ENCODE measurements at places on chromosomes 5 and 9.

DNA sequence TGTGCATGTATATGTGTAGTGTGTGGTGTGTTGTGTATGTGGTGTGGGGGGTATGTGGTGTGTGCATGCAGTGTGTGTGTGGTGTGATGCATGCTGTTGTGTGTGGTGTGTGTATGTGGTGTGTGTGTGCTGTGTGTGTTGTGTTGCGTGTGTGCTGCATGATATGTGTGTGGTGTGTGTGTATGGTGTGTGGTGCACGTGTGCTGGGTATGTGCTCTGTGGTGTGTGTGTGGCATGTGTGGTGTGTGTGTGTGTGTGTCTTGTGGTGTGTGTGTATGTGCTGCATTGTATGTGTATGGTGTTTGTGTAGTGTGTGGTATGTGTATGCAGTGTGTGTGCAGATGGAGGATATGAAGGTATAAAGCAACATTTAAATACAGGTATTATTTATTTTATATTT, 50.5 kb upstream of the CKS2 start:
- H3K27me3 ChIP-seq: no peaks in the 10 kb centered on the region
- H3K36me3 ChIP-seq: no peaks in the 10 kb centered on the region
- no peak overlapping the region for H3K4me3 ChIP-seq
- H3K27ac ChIP-seq: no peak overlapping the region
- no peak for DNase-seq

DNA sequence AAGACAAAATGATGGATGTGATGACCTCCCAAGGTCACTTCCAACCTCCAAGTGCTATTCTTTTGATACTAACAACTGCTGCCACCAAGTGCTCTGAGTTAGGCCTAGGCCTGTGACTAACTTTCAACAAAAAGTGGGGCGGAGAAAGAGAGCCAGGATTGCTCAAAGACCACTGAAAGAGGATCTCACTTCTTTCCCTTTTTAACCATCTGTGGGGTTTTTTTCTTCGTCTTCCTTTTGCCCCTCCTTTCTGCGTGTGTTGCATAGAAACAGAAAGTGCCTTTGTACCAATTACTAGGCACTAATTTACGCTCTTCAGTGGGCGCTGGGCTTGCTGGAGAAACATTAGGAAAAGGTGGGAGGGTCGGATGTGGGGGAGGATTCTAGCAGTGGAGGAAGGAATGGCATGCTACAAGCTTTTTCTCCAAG, 8.0 kb downstream of the KLF9 start:
- no peak overlapping the region for H3K27ac ChIP-seq
- no peak overlapping the region for H3K4me3 ChIP-seq
- no peaks in the 10 kb centered on the region for H3K36me3 ChIP-seq
- no peak for DNase-seq

GRCh38 chr5:177431317-177432142, 5.1 kb downstream of the GRK6 start:
- no peak for DNase-seq
- H3K27me3 ChIP-seq: no peaks in the 10 kb centered on the region
- H3K27ac ChIP-seq: no peak overlapping the region
- no peak overlapping the region for H3K4me3 ChIP-seq
- peaks cover 19% of the 10 kb centered on the region for H3K36me3 ChIP-seq

DNA sequence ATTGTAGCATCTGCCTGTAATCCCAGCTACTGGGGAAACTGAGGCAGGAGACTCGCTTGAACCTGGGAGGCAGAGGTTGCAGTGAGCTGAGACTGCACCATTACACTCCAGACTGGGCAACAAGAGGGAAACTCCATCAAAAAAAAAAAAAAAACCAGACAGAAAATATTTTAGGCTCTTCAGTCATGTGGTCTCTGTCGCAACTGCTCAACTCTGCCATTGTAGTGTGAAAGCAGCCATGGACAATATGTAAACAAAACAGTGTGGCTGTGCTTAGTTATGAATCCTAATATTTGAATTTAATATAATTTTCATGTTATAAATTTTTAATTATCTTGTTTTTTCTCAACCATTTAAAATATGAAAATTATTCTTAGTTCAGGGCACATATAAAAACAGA, 38.4 kb downstream of the ZFAND5 start:
- no peaks in the 10 kb centered on the region for H3K36me3 ChIP-seq
- H3K4me3 ChIP-seq: no peak overlapping the region

- H3K4me1 ChIP-seq: peaks cover 18% of the 10 kb centered on the region
- no peaks in the 10 kb centered on the region for H3K36me3 ChIP-seq
- peak overlapping the region; percentile 78 for H3K27ac ChIP-seq
Observed at GRCh38 chr5:160166069-160166972, 47.1 kb upstream of the PWWP2A start.

- no peak overlapping the region for H3K4me3 ChIP-seq
- no peaks in the 10 kb centered on the region for H3K36me3 ChIP-seq
- no peaks in the 10 kb centered on the region for H3K27me3 ChIP-seq
- H3K4me1 ChIP-seq: no peaks in the 10 kb centered on the region
- no peak for DNase-seq
Observed at GRCh38 chr5:9339206-9339818, 206.6 kb downstream of the SEMA5A start.

- H3K36me3 ChIP-seq: no peaks in the 10 kb centered on the region
- peak; percentile 38 for DNase-seq
- no peak overlapping the region for H3K27ac ChIP-seq
- H3K4me3 ChIP-seq: no peak overlapping the region
- H3K27me3 ChIP-seq: no peaks in the 10 kb centered on the region
Observed at GRCh38 chr5:157431544-157432200, 28.3 kb upstream of the NIPAL4 start.

GRCh38 chr5:444226-444625, 1.2 kb downstream of the EXOC3 start:
- DNase-seq: no peak
- peaks cover 30% of the 10 kb centered on the region for H3K4me1 ChIP-seq
- H3K27me3 ChIP-seq: no peaks in the 10 kb centered on the region
- peak overlapping the region; percentile 98 for H3K4me3 ChIP-seq

DNA sequence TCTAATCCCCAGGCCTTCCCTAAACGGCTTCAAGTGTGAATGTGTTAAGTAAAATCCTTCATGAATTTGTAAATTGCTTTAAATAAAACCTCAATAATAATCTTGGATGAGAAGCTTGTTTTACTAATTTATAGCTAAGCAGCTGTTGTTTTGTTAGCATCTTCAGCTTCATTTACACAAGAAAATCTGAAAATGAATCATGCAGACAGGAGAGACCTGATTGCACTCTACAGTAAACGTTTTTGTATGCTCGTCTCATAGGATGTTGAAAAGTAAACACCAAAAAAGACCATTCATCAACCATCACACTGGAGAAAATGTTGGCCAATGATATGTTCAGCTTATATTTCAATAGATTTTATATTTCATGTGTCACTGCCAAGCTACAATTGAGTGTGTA, 40.4 kb upstream of the MAP3K1 start:
- H3K4me1 ChIP-seq: no peaks in the 10 kb centered on the region
- no peaks in the 10 kb centered on the region for H3K36me3 ChIP-seq

GRCh38 chr9:130755377-130756007, 61.9 kb downstream of the EXOSC2 start:
- H3K27me3 ChIP-seq: no peaks in the 10 kb centered on the region
- no peaks in the 10 kb centered on the region for H3K36me3 ChIP-seq
- no peak for DNase-seq
- H3K27ac ChIP-seq: no peak overlapping the region
- no peak overlapping the region for H3K4me3 ChIP-seq

DNA sequence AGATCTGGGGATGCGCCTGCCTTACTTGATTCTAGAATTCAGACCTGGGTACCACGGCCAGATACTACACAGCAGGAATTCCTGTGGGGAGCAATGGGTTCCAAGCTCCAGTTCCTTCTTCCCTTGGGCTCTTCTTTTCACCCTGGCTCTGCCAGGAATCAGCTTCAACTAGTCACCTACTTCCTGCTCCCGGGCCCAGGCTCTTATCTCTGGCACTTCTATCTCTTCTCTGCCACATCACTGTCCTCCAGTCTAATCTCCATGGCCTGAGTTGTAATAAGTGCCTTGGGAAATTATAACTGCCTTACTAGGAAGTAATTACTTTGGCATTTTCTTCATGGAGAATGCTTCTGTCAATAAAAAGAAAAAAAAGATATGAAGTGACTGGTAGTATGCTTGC, 26.2 kb upstream of the SERINC5 start:
- no peaks in the 10 kb centered on the region for H3K4me1 ChIP-seq
- no peaks in the 10 kb centered on the region for H3K27me3 ChIP-seq
- H3K4me3 ChIP-seq: no peak overlapping the region
- no peak for DNase-seq

GRCh38 chr9:6777213-6777902, 19.6 kb downstream of the KDM4C start:
- no peak for DNase-seq
- H3K4me1 ChIP-seq: no peaks in the 10 kb centered on the region
- H3K36me3 ChIP-seq: no peaks in the 10 kb centered on the region

DNA sequence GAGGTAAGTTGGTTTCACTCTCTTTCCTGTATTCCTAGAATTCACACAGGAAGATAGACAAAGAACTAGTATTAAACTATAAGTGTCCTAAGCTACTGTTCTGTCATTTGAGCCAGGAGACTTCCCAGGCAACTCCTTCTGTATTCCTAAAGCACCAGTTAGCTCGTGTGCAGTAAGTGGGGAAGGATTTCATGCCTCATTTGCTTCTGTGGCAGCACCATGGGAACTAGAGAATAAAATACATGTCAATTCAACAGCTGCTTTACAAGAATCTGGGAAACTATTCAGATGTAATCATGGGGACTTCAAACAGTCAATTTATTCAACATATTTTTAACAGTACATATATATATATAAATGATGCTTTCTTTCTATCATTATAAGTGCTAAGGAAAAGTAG, 762.3 kb downstream of the PRELID2 start:
- no peaks in the 10 kb centered on the region for H3K36me3 ChIP-seq
- no peak overlapping the region for H3K27ac ChIP-seq
- peaks cover 16% of the 10 kb centered on the region for H3K27me3 ChIP-seq

DNA sequence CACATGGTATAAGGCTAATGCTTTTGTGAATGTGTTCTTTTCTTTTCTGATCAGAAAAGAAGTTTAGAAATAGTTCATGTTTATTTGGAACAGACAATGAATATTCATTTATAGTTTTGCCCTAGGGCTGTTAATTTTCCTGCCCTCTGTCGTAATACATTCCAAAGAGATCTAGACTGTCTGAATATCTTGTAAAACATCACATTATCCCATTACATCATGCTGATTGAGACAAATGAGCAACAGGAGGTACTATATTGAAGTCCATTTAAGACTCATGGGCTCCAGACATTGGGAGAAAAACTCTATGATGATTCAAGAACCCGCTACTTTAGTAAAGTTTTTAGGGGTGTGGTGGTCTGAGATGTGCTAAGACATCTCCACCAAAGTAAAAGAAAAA, 121.2 kb upstream of the MAP1B start:
- no peak overlapping the region for H3K4me3 ChIP-seq
- no peak for DNase-seq
- no peaks in the 10 kb centered on the region for H3K27me3 ChIP-seq
- no peak overlapping the region for H3K27ac ChIP-seq

DNA sequence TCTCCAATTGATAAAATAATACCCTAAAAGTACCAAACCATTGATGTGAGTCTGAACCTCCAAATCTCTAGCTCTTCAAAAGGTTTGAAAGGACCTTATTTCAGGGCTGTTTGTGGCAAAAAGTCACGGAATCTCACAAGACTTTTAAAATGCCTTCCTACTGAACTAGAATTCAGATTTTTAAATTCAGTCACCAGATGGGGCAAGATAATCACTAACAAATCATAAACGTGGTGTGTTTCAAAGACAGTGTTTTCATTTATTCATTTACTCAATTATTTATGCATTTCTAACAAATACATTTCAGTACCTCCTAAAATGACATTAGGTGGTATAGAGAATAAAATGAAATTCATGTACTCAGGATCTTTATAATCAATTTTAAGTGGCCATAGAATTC, 68.2 kb upstream of the SMC2 start:
- DNase-seq: no peak
- no peaks in the 10 kb centered on the region for H3K4me1 ChIP-seq
- no peak overlapping the region for H3K4me3 ChIP-seq
- no peaks in the 10 kb centered on the region for H3K27me3 ChIP-seq

- peaks cover 18% of the 10 kb centered on the region for H3K4me1 ChIP-seq
- no peak for DNase-seq
- H3K27me3 ChIP-seq: no peaks in the 10 kb centered on the region
Observed at GRCh38 chr9:129994882-129995281, 48.1 kb downstream of the FNBP1 start.

DNA sequence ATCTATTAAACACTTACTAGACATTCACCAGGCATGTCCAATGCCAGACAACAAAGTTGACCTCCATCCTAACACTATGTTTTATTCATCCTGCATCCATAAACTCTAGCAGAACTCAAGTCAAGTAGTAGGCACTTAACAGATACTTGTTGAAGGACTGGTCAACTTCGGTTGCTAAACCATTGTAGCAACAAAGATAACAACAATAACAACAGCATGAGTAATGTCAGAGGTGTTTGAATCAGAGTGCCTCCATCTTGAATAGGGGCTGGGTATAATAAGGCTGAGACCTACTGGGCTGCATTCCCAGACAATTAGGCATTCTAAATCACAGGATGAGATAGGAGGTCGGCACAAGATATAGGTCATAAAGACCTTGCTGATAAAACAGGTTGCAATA, 180.5 kb upstream of the ZNF462 start:
- no peaks in the 10 kb centered on the region for H3K4me1 ChIP-seq
- H3K27ac ChIP-seq: no peak overlapping the region
- DNase-seq: no peak
- no peaks in the 10 kb centered on the region for H3K27me3 ChIP-seq
- no peaks in the 10 kb centered on the region for H3K36me3 ChIP-seq
- no peak overlapping the region for H3K4me3 ChIP-seq

DNA sequence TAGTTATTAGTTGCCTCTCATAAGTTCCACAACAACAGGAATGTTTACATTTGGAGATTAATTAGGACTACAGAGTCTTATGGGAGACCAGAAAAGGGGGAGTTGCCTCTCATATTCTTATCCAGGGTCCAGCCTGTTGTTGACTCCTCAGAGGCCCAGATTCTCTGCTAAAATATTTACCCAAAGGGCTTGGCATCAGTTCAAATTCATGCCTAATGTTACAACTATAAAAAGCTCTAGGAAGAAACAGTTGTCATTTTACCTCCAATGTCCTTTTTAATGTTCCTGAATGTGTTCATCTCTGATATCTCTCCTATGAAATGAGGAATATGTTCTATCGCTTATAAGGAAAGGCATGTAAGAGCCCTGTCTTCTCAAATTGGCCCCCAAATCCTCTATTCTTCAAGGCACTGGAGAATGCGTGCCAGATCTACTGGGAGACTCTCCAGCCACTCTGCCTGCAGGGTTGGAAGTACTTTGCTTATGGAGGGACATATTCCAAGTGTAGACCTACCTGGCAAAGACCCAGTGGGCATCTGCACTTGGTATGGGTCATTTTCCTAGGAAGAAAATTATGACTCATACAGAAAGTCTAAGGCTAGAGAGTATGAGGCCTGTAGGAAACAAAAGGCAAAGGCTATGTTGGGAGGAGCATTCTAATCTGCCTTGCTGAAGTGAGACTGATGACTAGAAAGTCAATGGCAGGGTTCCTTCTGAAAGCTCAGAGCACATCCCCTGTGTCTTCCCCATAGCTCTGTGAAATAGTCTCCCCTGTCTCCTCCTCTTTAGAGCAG, 192.6 kb downstream of the ESM1 start:
- H3K27ac ChIP-seq: no peak overlapping the region
- no peaks in the 10 kb centered on the region for H3K27me3 ChIP-seq
- DNase-seq: no peak

GRCh38 chr5:138037271-138037670, 4.4 kb upstream of the FAM13B start:
- no peak overlapping the region for H3K27ac ChIP-seq
- H3K4me1 ChIP-seq: peaks cover 11% of the 10 kb centered on the region
- no peak overlapping the region for H3K4me3 ChIP-seq
- no peaks in the 10 kb centered on the region for H3K36me3 ChIP-seq
